ENCODE measurements at places on chromosomes 2 and 18.

DNA sequence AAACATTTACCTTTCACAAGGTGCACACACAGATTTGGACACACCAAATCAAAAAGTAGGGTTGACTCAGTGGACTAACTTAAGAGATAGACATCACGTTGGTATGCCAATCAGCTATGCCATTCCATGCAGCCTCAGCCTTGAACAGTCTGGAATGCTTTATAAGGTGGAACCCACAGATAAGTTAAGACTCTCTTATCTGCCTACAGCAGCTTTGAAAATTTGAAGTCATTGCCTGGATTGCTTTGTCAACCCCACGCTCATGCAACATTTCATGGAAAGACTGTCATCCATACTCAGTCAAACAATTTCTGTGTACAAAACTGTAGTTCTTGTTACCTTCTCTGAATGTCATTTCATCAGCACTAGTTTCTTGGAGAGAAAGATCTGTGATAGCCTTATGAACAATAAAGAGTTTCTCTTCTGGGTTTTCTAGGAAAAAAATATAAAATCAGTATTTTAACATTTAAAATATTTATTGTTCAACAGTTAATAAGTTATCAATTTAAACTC lies 1.2 kb downstream of the ERMN start:
- no peak for DNase-seq

- DNase-seq, result no peak
Measured at GRCh38 chr2:236180831-236181453, 12.8 kb upstream of the GBX2 start.

GRCh38 chr18:26386002-26386401 lies 159.8 kb downstream of the TAF4B start:
- no peak for DNase-seq

- no peak for DNase-seq
Measured at GRCh38 chr18:46601141-46601805, 55.7 kb downstream of the LOXHD1 start.
